ENCODE measurements at places on chromosomes 3 and 15. TPM values are rescaled to one million over a fixed set of nuclear protein-coding genes. Genes with fewer than 3 reads are reported as not detected.

SERPINI2 gene
- total RNA-seq, result 0.32 TPM

EPHA6 gene
- 0.99 TPM for total RNA-seq

GOLGA6L4 gene
- total RNA-seq, result 3.3 TPM

ACOX2 gene
- total RNA-seq, result 2.2 TPM

SLC22A14 gene
- total RNA-seq, result 0.45 TPM

DNA sequence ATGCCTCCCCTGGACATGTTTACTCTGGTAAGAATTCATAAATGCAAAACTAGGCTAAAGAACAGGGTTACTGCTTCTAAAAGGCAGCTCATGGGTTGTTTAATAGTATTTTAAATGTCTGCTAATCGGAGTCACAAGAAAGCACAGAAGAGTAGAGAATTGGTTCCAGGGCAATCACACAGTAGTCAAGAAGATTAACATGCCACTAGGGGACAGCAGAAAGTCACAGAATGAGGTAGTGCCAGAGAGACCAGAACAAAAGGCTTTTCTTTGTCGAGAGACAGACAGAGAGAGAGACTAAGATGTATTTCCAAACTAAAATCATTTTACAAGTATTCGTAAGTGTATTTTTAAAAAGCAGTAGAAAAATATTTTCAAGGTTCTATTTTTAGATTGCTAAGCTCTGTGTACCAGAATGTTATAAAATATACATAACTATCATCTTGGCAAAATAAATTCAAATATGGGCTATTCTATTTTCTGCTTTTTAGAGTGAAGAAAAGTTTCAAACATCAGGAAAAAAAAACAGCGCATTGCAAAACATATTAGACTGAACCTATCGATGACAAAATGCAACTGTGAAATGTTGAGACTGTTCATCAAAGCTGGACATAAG is 78.3 kb upstream of the CDIN1 start:
- peak; percentile 63 for DNase-seq

GRCh38 chr3:155581579-155581978 is 163.3 kb downstream of the PLCH1 start:
- no peak for DNase-seq

GRCh38 chr3:65627062-65627461 is 411.7 kb downstream of the MAGI1 start:
- DNase-seq, result no peak

DNA sequence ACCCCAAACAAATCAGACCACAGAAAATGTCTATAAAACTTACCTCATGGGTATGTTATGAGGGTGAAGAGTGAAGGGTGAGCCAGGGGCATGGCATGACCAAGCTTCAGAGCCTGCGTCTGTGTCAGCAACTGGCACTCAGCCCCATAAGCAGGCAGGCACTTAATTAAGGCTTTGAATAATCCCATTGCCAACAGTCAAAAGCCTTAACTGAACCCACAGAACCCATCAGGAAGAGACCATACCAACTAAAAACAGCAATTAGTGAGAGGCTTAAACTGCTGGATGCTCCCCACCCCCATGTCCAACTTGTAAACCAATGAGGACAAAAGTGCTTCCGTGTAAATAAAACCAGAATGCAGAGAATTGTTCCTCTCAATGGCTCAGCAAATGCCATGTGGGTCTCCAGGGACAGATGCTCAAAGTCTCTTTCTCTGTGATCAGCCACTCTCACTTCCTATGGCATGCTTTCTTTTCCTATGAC is 126.0 kb downstream of the MYLK start:
- DNase-seq, result peak; percentile 79

DNA sequence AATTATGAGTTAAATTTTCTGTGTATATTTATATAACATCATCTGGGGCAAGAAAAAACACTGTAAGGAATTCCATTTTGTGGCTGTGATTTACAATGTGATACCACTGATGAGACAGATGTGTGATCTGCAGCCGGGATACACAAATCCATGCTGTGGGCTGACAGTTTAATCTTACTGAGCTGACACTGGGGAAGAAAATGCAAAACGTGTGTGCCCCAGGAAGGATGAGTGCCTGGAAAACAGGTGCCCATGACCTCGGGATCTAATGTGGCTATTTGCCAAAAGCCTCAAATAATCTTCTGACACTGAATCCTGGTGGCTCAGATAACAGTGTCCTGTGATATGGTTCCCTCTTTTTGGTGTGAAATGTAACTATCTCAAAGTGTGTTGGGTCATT is 10.5 kb downstream of the MYRIP start:
- DNase-seq, result no peak

DNA sequence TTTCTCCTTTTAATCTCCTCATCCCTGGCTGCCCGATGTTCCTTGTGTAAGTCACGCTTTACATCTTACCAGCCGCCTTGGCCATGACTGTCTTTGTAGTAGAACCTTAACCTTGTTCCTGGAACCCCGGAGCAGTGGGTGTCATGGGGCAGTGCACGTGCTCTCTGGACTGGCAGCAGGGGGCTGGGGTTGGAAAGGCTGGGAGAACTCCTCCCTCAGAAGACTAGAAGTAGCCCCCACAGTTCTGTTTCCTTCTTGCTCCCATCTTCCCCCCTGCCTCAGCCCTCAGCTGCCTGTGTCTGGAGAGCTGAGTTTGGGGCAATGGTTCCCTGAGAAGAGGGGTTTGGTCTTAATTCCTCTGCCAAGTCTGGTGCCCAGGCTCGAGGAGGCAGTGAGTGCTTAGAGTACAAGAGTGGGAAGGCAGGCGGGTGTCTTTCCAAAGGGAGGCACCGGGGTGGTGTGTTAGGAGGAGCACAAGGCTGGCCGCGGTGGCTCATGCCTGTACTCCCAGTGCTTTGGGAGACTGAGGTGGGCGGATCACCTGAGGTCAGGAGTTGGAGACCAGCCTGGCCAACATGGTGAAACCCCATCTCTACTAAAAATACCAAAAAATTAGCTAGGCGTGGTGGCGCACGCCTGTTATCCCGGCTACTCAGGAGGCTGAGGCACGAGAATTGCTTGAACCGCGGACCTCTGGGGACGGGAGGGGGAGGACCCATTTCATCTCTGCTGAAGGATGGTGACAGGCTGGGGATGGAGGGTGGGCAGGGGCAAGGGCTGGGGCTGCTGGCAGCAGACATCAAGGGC is 100.4 kb downstream of the VGLL4 start:
- DNase-seq, result no peak

- no peak for DNase-seq
Measured at GRCh38 chr3:110021659-110022058, 684.3 kb upstream of the DPPA4 start.

DNA sequence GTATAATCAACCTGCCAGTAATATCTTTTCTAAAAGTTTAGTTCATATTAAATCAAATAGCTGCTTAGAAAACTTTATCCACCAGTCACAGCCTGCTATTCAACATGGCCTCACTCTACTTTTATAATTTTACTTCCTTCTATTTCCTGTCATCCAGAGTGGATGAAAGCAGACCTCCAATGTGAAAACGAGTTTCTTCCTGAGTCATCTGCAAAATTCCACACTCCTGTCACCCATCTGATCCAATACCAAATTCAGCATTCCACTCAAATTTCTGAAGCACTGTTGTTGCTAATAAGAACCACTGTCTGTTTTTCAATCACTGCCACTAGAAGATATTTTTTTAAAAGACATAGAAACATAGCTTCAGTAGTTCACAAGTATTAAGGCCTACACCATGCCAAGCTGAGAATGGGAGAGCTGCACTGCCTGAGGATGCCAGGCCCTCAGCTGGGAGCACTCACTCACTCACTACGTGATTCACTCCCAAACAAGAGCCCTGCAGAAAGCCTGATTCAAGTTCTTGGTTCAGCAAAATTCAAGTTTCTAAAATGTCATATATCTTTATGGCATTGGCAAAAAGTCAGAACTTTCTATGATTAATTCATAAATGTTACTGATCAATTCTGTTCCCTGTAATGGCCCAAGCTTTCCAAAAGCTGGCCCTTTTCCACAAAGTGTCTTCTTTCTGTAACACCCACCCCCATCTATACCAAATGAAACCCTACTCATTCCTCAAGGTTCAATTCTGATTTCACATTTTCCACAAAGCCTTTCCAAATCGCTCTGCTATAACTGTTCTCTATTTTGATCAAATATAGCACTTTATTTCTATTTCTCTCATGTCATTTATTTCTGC is 82.9 kb downstream of the FSIP1 start:
- DNase-seq, result no peak

- DNase-seq, result peak; percentile 51
Measured at GRCh38 chr3:114205541-114205940, 26.7 kb upstream of the DRD3 start.

DNA sequence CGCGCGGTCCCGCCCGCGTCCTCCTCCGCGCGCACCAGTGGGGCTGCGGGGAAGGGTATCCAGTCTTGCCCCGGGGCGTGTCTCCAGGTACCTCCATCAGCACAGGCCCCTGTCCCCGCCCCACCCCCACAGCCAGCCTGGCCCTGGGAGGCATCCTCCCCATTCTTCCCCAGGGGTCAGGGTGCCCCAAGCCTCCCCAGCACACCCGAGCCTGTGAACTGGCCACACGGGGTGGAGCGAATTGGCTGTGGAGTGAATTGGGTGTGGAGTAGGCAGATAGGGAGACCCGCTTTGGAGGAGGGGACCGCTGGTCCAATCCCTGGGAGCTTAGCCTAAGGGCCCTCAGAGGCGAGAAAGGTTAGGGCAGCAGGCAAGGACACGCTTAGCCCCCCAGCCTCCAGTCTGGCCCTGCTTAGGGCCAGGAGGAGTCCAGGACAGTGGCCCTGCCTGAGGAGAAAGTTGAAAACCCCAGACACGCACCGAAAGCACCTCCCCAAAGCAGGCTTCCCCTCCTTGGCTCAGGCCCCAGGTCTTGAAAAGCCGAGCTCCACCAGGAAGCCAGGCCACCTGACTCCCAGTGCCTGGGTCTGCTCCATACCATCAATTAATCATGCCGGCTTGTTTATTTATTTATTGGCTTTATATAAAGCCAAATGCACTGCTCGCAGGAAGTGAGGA is 107.7 kb upstream of the SLC6A11 start:
- DNase-seq, result no peak

DNA sequence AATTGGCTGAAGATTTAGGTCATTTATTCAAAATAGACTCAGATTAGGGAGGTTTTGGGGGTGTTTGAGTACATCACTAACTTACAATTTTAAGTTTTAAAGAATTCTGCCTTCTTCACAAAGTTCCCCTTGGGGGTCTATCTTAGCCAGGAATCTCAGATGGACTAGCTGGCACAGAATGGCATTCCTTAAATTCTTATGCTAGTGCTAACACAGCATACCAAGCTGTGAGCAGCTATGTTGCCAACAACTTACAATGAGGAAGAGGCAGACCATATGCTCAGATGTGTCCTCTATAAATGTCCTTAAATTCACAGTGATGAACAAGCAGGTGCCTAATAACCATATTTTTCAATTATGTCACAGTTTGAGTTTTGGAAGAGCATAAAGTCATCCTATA is 60.9 kb upstream of the NPHP3 start:
- DNase-seq, result peak; percentile 44

DNA sequence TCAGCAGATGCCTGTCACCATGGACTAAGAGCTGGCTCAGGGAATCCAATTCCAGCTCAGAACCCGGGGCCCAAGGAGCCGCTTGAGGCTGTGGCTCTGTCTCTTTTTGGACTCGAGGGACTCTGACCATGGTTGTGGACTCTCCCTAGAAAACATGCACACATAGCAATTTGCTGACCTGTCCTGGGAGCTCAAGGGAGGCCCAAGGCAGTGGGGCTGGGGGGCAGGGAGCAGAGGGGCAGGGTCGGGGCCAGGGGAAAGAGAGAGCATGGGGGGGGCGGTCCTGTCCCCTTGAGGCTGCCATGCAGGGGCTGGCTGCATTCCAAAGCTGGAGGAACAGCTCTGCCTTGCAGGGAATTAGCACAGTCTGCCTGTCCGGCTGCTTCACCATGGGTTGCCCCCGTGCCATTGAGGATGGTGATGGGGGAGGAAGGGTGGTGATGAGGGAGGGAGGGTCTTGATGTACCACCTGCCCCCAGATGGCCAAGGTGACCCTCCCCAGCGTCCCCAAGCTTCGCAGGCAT is 190.1 kb downstream of the GOLGA6L6 start:
- no peak for DNase-seq

- DNase-seq, result no peak
Measured at GRCh38 chr3:108222853-108223565, 785 bp upstream of the IFT57 start.

GRCh38 chr3:184748219-184749135 is 36.6 kb upstream of the MAGEF1 start:
- no peak for DNase-seq

DNA sequence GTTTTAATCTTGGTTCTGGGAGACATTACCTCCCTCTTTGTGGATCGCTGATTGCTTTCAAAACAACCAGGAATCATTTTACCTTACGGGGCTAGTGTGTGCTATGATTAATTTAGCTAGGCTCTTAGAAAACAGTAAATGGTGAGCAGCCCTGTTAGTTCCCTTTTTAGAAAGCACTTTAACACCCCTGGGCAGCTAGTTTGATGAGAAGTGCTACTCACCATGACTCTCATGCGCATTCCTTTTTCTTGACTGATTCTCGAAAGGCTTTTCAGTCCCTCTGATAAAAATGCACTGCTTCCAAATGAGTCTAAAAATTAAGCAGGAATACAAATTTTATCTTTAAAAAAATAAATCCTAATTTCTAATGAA is 75.3 kb upstream of the LEKR1 start:
- DNase-seq, result peak; percentile 72

- no peak for DNase-seq
Measured at GRCh38 chr3:179765396-179765795, 112.6 kb downstream of the USP13 start.

GRCh38 chr15:51855612-51856011 is 26.2 kb downstream of the TMOD3 start:
- DNase-seq, result no peak

GRCh38 chr3:25091934-25092333 is 336.1 kb upstream of the RARB start:
- DNase-seq, result no peak

DNA sequence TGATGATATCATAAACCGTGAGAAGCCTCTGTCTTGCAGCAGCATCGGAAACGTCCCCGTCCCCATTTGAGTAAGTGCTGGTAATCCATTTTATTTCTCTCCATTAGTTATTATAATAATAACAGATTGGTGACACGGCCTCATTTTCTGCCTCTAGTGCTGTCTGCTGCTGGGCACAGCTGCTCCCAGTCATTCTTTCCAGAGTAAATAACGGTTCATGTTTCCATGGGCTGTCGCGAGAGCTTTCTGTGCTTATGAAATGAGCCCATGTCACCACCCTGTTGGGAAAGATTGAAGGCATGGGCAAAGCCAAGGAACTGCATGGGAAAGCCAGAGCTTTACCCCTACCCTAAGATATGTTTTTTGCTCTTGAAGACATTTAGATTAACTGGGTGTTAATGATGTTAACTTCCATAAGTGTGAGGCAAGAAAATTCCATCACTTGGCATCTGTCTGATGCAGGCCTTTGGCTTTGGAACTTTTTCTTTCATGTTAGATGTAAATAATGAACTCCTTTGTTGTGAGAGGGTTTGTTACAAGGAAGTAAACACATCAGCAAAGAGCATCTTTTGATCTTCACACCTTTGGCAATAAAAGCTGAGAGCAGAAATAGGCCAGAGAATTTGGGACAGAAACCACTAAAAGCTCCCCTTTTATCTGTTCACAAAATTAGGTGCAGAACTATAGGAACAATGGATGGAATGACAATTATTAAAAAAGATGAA is 141.8 kb downstream of the FILIP1L start:
- no peak for DNase-seq
